ENCODE measurements at places on chromosomes 5 and 9. TPM values are rescaled to one million over a fixed set of nuclear protein-coding genes. Genes with fewer than 3 reads are reported as not detected.

DNA sequence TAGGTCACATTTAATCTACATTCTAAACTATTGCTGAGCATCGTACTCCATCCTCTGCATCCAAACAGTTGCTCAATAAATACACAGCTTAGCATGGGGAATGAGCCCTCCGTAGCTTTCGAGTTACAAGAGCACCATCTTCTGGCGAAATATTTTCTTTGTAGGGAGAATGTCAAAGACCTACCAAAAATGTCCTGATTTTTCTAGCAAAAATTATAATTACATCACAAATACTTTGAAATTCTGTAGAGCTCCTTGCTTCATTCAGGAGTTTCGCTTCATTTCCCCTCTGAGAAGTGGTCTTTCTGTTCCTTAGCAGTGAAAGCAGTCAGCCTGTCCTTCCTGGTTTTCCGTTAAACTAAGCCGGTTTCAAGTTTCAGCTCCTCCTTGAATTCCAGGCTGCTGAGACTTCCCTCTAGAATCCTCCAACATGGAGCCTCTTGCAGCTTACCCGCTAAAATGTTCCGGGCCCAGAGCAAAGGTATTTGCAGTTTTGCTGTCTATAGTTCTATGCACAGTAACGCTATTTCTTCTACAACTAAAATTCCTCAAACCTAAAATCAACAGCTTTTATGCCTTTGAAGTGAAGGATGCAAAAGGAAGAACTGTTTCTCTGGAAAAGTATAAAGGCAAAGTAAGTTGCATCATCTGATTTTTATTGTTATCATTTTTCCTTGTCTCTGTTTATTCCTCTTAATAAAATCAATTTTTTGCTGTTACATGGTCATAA is at the start of gene GPX8:
Gene GPX8 (plus strand): TSS at position 409 of the 730 bp plus-strand sequence. CDS start 22 bp downstream, at position 431.
- peak within 1 kb of the TSS; percentile 85 for H3K27ac ChIP-seq
- no peaks in the 10 kb centered on the region for H3K4me1 ChIP-seq
- H3K36me3 ChIP-seq: peaks cover 8% of the 10 kb centered on the region
- peak; percentile 92 for DNase-seq

The OTP gene
- total RNA-seq: not detected

DNA sequence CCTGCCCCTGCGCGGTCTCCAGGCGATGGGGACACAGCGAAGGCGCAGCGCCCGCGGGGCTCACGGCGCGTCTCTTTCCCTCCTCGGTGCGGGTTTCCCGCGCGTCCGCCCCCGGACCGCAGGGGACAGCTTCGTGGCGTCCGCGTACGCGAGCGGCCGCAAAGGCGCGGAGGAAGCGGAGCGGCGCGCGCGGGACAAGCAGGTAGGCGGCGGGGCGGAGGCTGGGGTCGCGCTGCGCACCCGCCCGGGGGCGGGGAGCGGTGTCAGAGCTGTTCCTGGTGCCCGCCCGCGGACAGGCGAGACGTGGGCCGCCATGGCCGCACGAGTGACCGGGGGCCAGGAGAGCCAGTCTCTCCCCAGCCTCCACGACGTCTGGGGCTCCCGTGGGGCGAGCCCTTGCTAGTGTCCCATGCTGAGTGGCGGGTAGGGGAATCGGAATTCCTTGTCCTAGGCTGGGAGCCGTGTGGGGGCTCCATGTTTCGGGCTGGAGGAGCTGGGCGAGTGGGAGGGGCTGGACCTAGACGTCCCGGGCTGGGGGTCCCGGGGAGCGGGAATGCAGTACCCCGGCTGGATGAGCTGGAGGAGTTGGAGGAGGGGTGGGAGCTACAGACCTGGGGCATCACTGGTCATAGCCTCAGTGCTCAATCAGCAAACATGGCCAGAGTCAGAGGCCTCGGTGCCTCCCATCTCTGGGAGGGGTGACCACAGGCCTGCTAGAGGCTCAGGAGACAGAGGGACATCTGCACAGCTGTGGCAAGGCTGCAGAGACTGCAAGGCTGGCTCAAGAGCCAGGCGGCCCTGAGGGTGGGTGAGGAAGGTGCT is 968 bp downstream of the NKD2 start:
- H3K4me3 ChIP-seq: peak overlapping the region; percentile 42
- H3K36me3 ChIP-seq: no peaks in the 10 kb centered on the region
- peaks cover 55% of the 10 kb centered on the region for H3K27me3 ChIP-seq

GRCh38 chr9:106526716-106527204 is 336.2 kb upstream of the ZNF462 start:
- DNase-seq: no peak
- peaks cover 6% of the 10 kb centered on the region for H3K4me1 ChIP-seq
- no peaks in the 10 kb centered on the region for H3K27me3 ChIP-seq
- H3K4me3 ChIP-seq: no peak overlapping the region
- H3K36me3 ChIP-seq: no peaks in the 10 kb centered on the region
- H3K27ac ChIP-seq: no peak overlapping the region

The MAMDC2 gene
- 0.54 TPM for total RNA-seq

DNA sequence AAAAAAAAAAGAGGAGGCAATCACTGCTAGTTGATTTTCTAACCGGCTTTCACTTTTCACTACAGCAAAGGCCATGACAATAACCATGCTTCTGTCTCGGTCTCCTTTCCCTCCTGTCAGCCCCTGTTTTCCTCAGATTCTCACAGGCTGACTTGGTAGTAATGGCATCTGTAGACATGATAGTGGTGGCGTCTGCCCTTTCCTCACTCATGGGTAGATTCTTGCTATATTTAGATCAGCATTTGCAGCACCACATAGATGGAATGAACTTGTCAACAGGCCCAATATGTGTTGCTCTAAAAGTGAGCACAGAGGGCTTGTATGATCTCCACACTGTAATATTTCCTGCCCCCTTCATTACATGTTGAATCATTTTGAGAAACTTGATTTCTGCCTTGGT is 120.3 kb upstream of the FTMT start:
- H3K27me3 ChIP-seq: no peaks in the 10 kb centered on the region
- H3K4me1 ChIP-seq: peaks cover 37% of the 10 kb centered on the region
- H3K4me3 ChIP-seq: no peak overlapping the region
- DNase-seq: no peak

The TRIM7 gene
- total RNA-seq: 0.39 TPM

- DNase-seq: peak; percentile 64
- no peak overlapping the region for H3K4me3 ChIP-seq
- H3K27ac ChIP-seq: no peak overlapping the region
- peaks cover 41% of the 10 kb centered on the region for H3K4me1 ChIP-seq
- no peaks in the 10 kb centered on the region for H3K36me3 ChIP-seq
These were observed 55.2 kb downstream of the NEURL1B start for GRCh38 chr5:172696171-172696849.

The HOMER1 gene
- total RNA-seq: 18.1 TPM

- no peak overlapping the region for H3K4me3 ChIP-seq
- peaks cover 29% of the 10 kb centered on the region for H3K4me1 ChIP-seq
- DNase-seq: no peak
- no peaks in the 10 kb centered on the region for H3K36me3 ChIP-seq
- H3K27me3 ChIP-seq: no peaks in the 10 kb centered on the region
These were observed 283.4 kb downstream of the NFIB start for GRCh38 chr9:14030375-14031059.
